ENCODE measurements at places on chromosomes 4 and X.
A peak's percentile ranks its signal among the peaks of the same experiment; 100 is the strongest.

- peak; percentile 73 for DNase-seq
These were observed 30.5 kb downstream of the PLAC8 start for GRCh38 chr4:83083925-83084475.

- no peak for DNase-seq
These were observed 261.5 kb upstream of the FTHL17 start for GRCh38 chrX:31333165-31333831.

DNA sequence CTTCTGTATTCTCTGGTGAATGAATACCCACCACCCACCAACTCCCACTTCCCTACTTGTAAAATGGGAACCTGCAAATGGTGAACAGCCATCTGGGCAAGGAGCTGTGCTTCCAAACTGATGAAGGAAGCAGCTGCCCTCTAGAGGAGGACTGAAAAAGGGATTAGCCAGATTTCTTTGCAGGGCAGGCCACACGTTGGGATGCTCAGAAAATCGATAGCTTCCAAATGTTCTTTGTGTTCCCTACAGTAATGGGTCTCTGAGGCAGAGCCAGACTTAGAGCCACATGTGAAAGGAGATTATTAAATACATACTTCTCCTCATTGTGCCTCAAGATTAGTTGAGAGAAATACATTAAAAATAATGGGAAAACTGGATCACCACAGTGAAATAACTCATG, 39.3 kb upstream of the LPAR4 start:
- peak; percentile 11 for DNase-seq

DNA sequence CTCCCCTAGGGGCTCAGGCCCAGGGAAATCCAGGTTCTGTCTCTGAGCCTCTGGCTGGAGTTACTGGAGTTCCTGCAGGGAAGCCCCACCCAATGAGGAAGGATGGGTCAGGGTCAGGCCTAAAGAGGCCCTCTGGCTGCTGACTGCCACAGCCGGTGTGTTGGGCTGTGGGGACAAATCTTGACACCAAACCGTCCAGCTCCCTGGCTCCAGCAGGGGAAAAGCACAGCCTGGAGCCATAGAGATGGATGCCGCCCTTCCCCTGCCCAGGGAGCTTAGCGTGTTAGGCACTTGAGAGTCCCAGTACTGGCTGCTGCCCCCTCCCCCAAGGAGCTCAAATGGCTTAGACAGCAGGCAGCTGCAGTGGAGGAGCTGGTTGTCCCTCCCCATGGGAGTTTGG, 321.3 kb upstream of the LCORL start:
- no peak for DNase-seq

Measured in CD4-positive, alpha-beta T cell treated with Interleukin-4 for 1 hour (primary cell).